ENCODE measurements at places on chromosomes 7 and 10. TPM values are rescaled to one million over a fixed set of nuclear protein-coding genes. Genes with fewer than 3 reads are reported as not detected.

- H3K27ac ChIP-seq, result no peak overlapping the region
- peaks cover 4% of the 10 kb centered on the region for H3K36me3 ChIP-seq
- H3K4me3 ChIP-seq, result no peak overlapping the region
These were observed 37.9 kb upstream of the SH2B2 start for GRCh38 chr7:102248456-102249395.

DNA sequence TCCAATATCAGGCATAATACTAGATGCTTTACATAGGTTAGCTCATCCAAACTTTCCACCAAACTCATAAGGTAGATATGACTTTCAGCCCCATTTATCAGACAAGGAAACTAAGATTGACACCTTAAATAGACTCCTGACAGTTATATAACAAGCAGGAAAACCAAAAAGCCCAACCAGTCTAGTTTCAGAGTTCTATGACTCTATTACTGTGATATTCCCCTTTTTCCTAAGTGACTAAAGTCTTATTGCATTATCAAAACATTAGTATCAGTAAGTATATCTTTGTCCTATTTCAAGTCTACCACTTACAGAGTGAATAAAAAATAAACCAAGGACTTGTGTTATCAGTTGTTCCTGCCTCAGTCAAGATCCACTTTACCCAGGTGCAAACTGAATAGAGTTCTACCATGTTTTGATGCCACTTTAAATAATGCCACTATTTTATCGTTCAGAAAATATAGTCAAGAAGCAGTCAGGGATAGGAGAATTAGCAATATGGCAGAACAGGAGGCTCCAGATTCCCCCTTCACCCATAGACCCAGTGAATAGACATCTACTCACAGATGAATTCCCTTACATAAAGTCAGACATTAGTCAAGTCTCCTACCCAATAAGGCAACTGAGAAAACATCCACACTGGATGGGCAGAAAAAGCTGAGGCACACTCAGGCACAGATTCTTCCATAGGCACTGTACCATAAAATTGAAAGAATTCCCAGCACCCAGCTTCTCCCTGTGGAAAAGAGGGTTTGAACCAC, 74.1 kb downstream of the CRPPA start:
- DNase-seq, result no peak
- H3K27ac ChIP-seq, result no peak overlapping the region
- H3K4me1 ChIP-seq, result no peaks in the 10 kb centered on the region
- no peaks in the 10 kb centered on the region for H3K27me3 ChIP-seq
- H3K36me3 ChIP-seq, result no peaks in the 10 kb centered on the region

GRCh38 chr10:19468413-19468812, 347.8 kb upstream of the PLXDC2 start:
- no peaks in the 10 kb centered on the region for H3K36me3 ChIP-seq
- no peak overlapping the region for H3K27ac ChIP-seq
- no peak for DNase-seq
- H3K4me3 ChIP-seq, result no peak overlapping the region

DNA sequence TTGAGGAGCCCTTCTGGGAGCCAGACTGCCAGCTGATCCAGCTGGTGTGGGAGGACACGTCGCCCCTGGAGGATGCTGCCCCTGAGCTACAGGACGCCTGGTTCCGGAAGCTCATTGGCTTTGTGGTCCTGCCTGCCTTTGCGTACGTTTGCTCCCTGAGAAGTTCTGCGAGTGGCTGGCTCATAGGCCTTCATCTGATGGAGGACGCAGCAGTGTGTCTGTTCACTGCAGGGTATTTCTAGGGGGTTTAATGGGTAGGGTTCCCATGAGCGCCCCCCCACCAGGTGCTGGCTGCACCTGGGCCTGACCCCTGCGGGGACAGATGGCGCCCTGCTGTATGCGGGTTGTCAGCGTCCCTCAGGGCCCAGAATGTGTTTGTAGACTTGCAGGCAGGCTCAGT, 5.0 kb downstream of the PAOX start:
- peaks cover 21% of the 10 kb centered on the region for H3K4me1 ChIP-seq
- no peak overlapping the region for H3K27ac ChIP-seq
- no peaks in the 10 kb centered on the region for H3K27me3 ChIP-seq

- no peak overlapping the region for H3K27ac ChIP-seq
- no peak overlapping the region for H3K4me3 ChIP-seq
- no peak for DNase-seq
- no peaks in the 10 kb centered on the region for H3K27me3 ChIP-seq
- H3K36me3 ChIP-seq, result no peaks in the 10 kb centered on the region
- H3K4me1 ChIP-seq, result no peaks in the 10 kb centered on the region
These were observed 491.1 kb upstream of the ZMIZ1 start for GRCh38 chr10:78577712-78578111.

DNA sequence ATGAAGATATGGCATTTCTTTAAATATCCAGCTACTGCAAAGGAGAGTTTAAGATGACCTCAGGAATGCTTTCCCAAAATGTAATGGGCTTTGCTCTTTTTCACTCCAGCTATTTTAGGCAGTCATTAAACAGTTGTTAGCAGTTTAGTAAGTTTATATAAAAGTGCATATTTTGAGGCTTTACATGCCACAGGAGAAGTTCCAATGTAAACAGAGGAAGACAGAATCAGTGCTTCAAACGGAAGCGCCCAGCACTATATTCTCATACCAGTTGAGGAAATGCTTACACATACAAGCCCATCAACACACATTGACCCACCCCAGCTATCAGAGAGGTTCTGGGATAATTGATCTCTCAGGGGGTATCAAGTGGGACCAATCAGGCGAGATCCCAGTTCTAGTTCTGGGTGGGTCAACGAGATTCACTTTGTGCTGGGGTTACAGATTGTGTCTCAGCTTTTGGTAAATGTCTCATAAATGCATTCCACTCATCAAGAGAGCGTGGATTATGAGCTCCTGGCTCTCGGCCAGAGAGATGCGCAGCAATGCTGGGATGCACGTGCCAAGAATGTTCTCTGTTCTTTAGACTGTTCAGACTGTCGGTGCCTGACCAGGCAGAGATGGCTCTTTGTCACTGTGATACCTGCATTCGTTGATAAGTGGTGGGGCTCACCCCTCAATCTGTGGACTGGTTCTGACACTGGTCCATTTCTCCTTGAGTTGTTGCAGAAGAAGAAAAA, 55.0 kb downstream of the CACNB2 start:
- no peaks in the 10 kb centered on the region for H3K27me3 ChIP-seq
- H3K4me3 ChIP-seq, result no peak overlapping the region
- H3K36me3 ChIP-seq, result no peaks in the 10 kb centered on the region
- H3K4me1 ChIP-seq, result no peaks in the 10 kb centered on the region
- no peak overlapping the region for H3K27ac ChIP-seq

GRCh38 chr10:17190602-17191001, 10.9 kb downstream of the TRDMT1 start:
- no peak overlapping the region for H3K27ac ChIP-seq
- DNase-seq, result no peak
- no peaks in the 10 kb centered on the region for H3K4me1 ChIP-seq
- no peaks in the 10 kb centered on the region for H3K36me3 ChIP-seq
- H3K4me3 ChIP-seq, result no peak overlapping the region
- no peaks in the 10 kb centered on the region for H3K27me3 ChIP-seq

DNA sequence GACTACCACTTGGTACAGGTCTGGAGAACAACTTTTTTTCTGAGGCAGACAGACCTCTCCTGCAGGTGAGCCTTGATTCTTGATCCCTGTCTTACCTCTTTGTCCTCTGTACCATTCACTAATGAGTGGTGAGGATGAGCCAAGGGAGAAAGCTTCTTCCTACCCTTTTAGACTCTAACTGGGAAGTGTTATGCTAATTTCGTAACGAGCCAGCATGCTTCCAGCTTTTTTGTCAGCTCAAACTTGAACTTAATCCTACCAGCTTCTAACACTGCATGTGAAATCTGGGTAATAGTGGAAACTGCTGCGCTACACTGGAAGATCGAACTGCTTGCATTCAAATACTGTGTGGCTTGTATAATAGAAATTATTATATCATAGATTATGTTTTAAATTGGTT, 87.0 kb downstream of the NEUROD6 start:
- no peak overlapping the region for H3K4me3 ChIP-seq
- no peaks in the 10 kb centered on the region for H3K4me1 ChIP-seq
- DNase-seq, result no peak
- H3K36me3 ChIP-seq, result no peaks in the 10 kb centered on the region
- H3K27ac ChIP-seq, result no peak overlapping the region
- H3K27me3 ChIP-seq, result peaks cover 2% of the 10 kb centered on the region

- no peak for DNase-seq
- no peak overlapping the region for H3K4me3 ChIP-seq
- no peak overlapping the region for H3K27ac ChIP-seq
- no peaks in the 10 kb centered on the region for H3K36me3 ChIP-seq
These were observed 294.3 kb upstream of the PFKP start for GRCh38 chr10:2772816-2773631.

GRCh38 chr10:99695761-99696160, 36.2 kb downstream of the COX15 start:
- H3K36me3 ChIP-seq, result peaks cover 44% of the 10 kb centered on the region
- H3K4me1 ChIP-seq, result no peaks in the 10 kb centered on the region
- no peaks in the 10 kb centered on the region for H3K27me3 ChIP-seq
- H3K27ac ChIP-seq, result no peak overlapping the region
- no peak overlapping the region for H3K4me3 ChIP-seq
- no peak for DNase-seq

The NRG3 gene
- total RNA-seq, result not detected

Data from T-cell (primary cell).